ENCODE measurements at places on chromosomes 2 and 18.

- no peak for DNase-seq
These were observed 59.9 kb downstream of the USP37 start for GRCh38 chr2:218508299-218508698.

DNA sequence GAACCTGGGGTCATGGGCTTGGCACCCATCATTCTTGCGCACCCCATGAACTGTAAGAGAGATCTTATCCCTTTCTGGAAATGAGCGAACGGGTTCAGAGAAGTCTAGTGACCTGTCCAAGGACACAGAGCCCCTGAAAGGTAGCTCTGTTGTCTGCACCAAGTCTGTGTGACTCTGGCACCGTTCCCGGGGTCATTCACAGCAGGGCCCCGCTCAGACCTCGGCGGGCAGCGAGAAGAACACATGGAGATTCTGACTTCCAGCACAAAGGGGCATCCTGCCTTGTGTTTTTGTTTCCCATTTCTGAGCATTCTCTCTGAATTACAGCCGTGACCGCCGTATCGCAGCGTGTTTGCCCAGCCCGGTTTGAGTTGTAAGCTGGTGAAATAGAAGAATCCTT is 231.7 kb downstream of the KLHL29 start:
- no peak for DNase-seq

DNA sequence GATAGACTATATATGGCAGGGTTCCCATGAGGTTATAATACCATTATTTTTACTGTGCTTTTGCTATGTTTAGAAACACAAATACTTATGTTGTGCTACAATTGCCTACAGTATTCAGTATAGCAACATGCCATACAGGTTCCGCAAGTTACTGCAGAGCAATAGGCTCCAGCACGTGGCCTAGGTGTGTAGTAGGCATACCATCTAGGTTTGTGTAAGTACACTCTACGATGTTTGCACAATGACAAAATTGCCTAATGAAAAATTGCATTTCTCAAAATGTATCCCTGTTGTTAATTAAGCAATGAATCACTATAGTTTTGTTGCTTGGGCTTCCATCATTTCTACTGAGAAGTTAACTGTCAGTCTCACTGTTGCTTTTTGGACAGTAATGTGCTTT is 9.8 kb downstream of the CD302 start:
- no peak for DNase-seq

DNA sequence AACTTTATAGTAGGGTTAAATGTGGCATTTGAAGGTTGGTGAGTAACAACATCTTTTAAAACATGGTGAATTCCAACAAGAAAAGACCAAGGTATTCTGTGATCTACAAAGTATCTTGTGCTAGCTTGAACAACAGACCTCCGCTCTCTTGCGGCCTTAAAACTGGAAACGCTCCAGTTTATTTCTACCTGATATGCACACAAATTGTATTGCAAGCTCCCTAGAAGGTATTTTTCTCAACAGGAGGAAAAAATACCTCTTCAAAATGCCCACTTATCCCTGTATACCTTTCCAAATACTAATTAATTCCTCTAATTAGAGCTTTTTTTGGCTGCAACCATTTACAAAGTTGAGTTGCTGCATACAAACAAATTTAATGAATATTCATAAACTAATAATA is 69.5 kb downstream of the KCNH7 start:
- no peak for DNase-seq

DNA sequence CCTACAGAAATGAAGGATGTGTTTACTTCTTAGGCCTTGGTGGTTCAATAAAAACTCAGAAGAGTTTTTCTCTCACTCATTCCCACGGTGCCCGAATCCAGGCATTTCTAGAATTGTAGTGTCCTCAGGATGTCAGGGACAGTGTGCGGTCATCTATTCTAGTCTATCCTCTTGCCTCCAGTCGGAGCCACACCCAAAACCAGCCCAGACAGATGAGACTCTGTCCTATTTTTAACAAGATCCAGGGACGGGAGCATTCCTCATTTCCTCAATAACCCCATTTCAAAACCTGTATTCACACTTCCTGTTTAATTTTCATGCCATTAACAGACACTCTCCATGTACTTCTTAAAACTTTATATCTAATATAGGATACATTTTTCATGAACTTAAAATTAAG is 11.6 kb upstream of the RBMS1 start:
- no peak for DNase-seq

GRCh38 chr2:25071966-25072365 is 30.1 kb downstream of the EFR3B start:
- DNase-seq = no peak

- no peak for DNase-seq
These were observed 43.6 kb downstream of the SETBP1 start for GRCh38 chr18:44724105-44724778.

GRCh38 chr2:127424598-127425520 is 6.6 kb downstream of the PROC start:
- DNase-seq = no peak

- DNase-seq = peak; percentile 77
These were observed 18.7 kb upstream of the CCDC102B start for GRCh38 chr18:68779169-68779568.

DNA sequence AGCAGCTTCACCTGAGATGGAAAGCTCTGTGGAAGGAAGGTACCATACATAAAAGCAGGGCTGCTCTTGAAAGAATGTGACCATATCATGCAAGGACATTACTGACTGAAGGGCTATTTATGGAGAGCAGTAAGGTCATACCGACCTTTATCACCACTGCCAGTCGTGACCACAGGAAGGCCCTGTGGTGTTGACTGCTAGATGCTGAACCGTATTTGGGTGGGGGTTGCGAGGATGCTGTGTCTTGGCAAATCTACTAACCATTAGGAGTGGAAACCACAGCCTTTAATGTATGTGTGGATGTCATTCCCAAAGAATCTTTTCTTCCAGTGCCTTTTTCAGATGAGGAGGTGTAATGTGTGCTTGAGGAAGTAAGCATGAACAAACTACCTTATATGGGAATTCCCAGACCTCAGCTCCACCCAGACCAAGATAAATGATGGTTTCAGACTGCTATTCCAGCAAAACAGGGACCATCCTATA is 60.8 kb downstream of the LIMS1 start:
- peak; percentile 94 for DNase-seq

GRCh38 chr2:64422466-64422865 is 31.5 kb upstream of the LGALSL start:
- no peak for DNase-seq

- no peak for DNase-seq
These were observed 157.1 kb upstream of the ZFP36L2 start for GRCh38 chr2:43383533-43383932.

DNA sequence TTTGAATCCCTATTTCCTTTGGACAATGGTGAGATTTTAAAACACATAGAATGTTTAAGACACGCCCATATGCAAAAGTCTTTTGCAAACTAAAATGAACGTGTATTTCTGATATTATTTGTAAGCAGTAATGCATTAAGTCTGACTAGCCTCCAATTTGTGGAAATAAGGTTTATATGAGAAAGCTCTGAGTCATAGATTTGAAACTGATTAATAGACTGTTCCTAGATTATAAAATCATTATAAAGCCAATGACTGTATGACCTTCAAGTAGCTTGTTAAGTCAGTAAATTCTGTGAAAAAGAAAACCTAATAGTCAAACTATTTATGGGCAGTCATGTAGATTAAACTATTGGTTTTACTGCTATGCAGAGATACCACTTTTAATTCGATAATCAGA is 12.8 kb upstream of the EFEMP1 start:
- DNase-seq = no peak

GRCh38 chr2:109164739-109165221 is 35.8 kb downstream of the SH3RF3 start:
- DNase-seq = peak; percentile 68

- no peak for DNase-seq
These were observed 8.3 kb downstream of the RHOB start for GRCh38 chr2:20455076-20455587.

GRCh38 chr2:239057533-239057932 is 209.6 kb downstream of the TWIST2 start:
- peak; percentile 1 for DNase-seq

DNA sequence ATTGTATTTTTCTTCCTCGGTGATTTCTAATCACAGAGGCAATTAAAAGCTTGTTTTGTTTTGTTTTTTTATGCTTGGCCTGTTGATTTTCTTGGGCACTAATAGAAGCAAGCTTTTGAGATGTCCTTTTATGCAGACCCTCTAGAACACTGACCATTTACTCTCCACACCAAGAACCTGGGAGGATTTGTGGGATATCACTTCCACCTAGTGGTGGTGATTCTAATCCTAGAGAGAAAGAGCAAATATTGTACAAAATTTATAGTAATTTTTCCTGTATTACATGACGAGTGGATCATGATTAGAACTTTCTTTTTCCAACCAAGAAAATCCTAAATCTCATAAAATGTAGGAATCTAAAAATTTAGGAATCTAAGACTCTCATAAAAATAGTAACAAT is 23.4 kb downstream of the NEMP2 start:
- DNase-seq = no peak

DNA sequence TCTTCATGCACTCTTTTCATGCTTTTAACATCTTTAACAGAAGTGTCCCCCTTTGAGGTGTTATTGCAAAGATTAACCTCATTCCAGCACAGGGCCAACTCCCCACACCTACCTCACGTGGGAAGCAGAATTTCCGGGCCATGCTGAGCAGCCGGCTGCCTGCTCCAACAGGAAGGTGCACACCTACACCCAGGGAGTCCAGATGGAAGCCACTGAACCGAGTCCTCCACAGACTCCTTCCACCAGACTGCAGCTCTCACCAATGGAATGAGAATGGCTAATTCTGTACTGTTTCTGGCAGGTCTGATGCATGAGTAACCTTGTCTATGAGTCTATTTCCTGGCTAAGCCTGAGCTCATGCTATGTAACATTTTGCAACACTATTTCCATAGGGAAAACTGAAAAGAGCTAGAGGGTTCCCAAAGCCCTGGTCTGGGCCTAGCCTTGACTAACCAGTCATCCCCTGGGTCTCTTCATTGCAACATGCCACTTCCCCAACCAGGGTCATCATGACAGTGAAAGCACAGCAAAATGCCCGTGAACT is 11.0 kb downstream of the ERFE start:
- DNase-seq = peak; percentile 99

DNA sequence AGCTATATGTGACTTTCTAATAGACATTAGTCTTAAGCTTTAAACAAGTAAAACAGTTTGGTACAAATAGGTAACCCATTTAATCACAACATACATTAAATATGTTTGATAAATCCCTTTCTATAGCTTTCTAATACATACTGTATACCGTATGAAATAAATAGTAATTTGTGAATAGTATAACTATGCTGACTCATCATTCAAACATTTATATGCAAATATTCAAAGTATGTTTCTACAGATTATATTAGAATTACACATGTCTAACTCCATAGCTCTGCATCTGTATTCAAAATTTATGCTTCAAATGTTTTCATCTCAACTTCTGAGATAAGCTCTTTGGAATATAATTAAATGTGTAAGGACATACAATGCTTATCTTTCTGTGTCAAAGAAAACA is 142.7 kb upstream of the ZNF804A start:
- DNase-seq = no peak

DNA sequence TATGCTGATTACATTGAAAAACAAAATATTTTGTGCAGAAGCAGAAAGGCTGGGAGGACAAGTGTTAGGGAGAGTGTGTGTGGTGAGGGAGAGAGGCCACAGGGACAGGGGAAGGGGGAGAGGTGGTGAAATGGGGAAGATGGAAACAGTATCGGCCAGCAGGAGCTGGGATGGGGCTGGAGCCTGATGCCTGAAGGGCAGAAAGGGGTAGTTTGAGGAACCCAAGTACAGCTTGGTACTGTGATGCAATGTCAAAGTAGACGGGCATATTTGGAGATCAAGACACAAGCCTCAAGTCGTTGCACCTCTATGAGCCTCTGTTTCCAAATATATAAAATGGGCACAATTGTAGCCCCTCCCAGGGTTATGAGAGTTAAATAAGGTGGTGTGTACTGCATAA is 152.1 kb downstream of the LPIN1 start:
- no peak for DNase-seq

- DNase-seq = no peak
These were observed 85.9 kb upstream of the SP3 start for GRCh38 chr2:174051068-174051467.

- no peak for DNase-seq
These were observed 1.1 kb downstream of the MAP4K3 start for GRCh38 chr2:39435741-39436591.

DNA sequence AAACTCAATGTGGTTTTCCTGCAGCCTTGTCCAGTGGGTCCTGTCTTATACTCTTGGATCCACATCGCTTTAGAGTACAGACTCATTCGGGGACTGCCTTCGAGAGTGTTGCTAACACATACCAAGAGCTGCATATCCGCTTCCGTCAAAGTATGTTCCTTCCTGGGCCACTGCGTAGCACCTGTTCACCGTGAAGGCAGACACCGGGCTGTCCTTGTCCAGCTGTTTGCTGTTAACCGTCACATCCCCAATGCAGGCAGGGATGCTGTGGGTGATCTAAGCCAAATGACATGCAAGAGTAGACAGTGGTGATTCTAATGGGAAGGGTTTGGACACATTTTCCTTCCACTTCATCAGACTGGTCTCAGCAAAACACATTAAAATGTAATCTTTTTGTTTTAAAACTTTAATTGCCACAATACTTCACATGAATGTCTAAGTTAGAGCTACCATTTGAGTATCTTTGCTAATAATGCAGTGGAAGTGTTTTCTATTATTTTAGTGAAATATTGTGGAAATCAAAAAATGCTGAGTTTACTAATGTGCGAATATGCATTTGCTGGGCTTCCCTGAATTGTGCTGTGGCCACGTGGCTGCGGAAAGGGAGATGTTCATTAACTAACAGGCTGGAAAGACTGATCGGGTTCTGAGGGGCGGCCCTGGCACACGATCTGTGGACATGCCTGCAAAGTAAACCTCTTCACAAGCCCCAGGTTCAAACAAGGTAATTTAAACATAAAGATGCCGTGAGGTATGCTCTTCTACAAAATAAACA is 169.1 kb downstream of the LAMA1 start:
- no peak for DNase-seq

DNA sequence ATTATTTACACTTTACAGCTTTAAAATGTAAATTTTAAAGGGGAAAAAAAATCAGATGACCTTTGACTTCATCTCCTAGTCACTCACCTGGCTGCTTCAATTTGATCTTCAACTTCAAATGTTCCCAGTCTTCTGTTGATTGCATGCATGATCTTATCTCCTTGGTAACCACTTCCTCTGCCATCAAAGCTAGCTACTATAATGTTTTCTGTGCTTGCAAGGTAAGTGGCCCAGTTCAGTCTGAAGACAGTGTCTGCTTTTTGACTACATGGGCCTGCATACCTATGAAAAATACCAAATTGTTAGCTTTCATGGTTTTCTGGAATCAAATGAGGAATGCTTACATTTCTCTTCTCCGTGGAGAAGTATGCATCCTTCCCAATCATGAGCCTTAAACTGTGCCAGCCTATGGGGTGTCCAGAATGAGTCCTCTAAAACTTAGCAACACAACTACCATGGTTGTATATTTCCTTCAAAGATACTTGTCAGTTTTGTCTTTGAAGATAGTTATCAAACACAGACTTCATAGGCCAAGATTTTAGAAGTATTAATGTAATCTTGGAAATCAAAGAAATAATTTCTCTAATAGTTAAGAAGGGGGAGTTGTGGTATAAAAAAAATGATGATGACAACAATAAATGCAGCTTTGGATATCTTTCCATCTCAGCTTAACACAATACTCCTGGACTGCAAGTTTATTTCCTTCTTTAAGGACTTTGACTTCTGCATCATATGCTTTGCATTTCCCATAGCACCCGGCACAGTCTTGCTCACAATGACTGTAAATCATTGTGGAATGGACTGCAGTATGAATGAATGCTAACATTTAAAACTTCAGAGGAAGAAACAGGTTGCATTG is 62.1 kb downstream of the DPP4 start:
- no peak for DNase-seq

GRCh38 chr2:73890301-73891092 is 2.3 kb upstream of the ACTG2 start:
- DNase-seq = no peak

Measured in skeletal muscle cell (primary cell).